ENCODE measurements at places on chromosomes 11 and 22.

- no peak for DNase-seq
These were observed 24.0 kb downstream of the ARFGAP3 start for GRCh38 chr22:42833104-42833503.

DNA sequence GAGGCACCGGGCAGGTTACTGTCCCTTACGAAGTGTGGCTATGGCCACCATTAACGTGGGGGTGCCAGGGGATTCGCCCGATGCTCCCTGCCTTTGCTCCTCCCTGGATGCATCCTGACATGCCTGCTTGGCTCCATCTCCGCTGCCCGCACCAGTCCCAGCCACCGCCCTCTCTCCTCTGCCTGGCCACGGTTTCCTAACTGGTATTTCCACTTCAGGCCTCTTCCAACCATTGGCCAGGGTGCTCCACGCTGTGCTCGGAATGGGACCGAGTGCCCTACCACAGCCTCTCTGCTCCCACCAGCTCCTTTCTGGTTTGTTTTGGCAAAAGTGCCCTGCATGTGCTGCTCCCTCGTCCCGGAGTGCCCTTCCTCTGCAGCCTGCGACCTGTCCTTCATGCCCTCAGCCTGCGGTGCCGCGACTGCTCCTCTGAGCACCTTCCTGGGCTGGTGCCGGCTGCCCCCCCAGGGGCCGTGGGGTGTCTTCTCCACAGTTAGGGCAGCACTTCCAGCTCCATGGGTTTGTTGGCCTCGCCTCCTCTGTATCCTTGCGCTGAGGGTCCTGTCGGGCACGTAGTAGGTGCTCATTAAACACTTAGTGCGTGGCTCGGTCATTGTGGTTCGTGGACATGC is 12.6 kb upstream of the GRAMD4 start:
- no peak for DNase-seq

DNA sequence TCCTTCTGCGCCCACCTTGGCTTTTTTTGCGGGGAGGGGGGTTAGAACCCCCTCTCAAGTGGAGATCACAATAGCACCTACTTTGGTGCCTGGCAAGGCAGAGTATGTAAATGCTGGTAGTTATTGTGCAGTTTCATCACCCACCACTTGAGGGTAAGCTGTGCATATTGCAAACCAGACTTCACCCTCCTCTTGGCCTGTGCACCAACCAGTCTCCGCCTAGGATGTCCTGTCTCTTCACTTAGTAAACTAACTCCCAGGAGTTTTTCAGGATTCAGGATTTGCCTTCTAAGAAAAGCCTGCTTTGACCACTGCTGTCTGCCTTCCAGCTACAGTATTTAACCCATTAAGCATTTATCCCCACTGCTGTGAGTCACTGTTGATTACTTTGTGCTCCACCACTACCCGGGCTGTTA is 2.0 kb upstream of the UBXN1 start:
- peak; percentile 47 for DNase-seq

- no peak for DNase-seq
These were observed 32.1 kb upstream of the SOX10 start for GRCh38 chr22:38016182-38017151.

- DNase-seq: peak; percentile 30
These were observed 5.0 kb downstream of the SCN2B start for GRCh38 chr11:118171269-118172062.

DNA sequence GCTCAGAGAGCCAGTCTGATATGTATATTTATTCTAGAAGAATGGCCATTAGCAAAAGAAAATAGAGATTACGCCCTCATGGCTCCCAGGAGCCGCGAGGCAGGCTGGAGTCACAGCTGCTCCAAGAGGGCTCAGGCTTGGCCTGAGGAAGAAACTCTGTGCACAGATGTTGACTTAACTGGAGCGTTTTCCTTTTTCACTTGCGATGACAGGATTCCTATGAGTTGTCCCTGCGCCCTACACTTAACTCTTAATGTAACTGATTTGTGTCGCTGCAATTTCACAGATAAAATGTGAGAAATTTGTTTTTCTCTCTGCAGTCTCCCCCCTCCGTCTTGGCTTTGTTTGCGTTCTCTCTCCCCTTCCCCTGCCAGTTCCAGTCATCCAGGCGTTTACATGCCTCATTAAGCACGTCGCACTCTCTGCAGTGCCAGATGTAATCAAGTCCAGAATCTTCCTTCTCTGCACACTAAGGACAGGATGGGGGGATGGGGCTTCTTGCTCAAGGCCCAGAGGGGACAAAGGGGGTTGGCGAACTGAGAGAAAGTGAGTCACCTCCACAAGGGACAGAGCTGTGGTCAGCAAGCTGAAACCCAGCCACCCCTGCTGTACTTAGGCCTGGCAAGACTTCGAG is 1060.1 kb downstream of the NTM start:
- DNase-seq: no peak

DNA sequence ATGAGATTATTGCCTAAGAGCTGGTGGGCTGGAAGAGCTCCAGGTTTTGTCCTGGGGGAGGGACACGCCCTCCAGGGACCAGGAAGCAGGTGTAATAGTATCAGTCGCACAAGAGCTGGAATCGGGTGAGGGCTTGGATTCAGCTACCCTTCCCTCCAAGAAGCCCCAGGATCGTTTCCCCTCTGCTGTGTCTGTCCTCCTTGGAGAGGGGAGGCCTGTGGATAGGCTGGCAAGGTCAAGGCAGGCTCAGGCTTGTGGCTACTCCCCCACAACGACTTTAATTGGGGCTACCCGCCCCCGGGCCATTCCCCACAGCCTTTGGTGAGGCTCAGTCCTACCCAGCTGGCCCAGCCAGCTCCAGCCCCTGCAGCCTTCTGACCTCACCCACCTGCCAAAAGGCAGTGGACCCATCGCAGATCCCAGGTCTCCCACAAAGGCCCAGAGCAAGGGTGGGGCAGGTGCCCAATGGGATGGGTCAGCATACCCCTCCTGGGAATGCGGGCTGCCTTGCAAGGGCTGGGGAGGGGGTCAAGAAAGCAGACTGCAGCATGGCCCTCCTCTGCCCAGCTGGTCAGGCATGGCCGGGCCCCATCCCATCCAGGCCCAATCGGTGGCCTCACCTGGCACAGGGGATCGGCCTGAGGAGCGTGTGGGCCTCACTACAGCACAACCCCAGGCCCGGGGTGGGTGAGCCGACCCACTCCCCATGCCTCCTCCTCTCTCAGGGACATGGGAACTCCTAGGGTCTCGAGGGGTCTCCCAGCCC is 1.0 kb downstream of the CTSD start:
- DNase-seq: no peak

DNA sequence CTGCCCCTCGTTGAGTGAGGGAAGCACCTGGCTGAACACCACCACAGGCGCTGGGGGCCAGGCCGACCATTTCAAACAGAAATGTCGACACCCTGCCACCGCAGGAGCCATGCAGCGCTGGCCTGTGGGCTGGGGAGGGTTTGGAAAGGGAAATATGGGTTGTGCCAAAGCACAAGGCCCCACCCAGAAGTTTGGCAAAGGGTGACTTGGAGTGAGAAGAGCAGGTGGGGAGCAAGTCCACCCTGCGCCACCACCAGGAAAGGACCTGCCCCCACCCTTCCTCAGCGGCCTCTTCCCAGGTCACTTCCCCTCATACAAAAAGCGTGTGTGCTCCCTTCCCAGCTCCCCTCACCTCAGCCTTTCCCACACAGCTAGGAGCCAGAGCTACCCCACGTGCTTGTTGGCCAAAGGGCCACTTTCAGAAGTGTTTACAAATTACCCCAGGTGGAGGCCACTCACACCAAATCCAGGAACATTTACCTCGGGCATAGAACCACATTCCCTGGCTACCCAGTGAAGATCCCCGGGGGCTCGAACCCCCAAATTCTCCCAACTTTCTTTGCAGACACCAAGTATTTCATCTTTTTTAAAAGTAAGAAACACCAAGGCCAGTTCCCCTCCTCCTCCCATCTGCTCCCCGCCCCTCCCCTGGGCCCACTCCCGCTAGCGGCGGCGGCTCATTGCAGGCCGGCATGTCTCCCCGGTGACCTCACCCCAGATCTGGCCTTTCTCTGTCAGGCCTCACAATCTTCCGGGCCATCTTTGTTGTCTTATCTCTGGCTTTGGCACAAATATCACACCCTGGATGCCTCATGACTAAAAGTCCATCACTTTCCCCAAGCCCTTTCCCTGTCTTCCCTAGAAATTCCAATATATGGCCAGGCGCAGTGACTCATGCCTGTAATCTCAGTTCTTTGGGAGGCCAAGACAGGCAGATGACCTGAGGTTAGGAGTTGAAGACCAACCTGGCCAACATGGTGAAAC is 20.5 kb upstream of the SCGB1A1 start:
- DNase-seq: no peak

- no peak for DNase-seq
These were observed 17.2 kb downstream of the SCGB1A1 start for GRCh38 chr11:62435846-62436660.

DNA sequence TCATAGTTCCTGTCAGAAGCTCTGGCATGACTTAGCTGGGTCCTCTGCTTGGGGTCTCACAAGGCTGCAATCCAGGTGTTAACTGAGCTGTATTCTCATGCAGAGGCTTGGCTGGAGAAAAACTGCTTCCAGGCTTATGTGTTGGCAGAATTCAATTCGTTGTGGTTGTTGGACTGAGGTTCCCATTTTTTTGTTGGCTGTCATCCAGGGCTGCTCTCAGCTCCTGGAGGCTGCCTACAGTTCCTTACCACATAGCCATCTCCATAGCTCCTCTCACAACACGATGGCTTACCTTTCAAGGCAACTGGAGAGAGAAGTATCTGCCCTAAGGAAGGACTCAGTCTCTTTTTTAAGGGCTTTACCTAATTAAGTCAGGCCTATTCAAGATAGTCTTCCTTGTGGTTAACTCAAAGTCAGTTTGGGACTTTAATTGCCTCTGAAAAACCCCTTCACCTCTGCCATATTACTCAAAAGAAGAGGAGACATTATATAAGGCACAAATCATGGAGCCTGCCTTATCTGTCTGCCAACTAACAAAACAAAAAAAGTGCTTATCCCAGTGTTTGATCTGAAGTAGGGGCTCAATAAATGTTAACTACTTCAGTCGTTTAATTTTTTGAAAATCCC is 35.2 kb downstream of the OR2AG2 start:
- no peak for DNase-seq

- no peak for DNase-seq
These were observed 64.8 kb downstream of the PRR5L start for GRCh38 chr11:36360826-36361415.

DNA sequence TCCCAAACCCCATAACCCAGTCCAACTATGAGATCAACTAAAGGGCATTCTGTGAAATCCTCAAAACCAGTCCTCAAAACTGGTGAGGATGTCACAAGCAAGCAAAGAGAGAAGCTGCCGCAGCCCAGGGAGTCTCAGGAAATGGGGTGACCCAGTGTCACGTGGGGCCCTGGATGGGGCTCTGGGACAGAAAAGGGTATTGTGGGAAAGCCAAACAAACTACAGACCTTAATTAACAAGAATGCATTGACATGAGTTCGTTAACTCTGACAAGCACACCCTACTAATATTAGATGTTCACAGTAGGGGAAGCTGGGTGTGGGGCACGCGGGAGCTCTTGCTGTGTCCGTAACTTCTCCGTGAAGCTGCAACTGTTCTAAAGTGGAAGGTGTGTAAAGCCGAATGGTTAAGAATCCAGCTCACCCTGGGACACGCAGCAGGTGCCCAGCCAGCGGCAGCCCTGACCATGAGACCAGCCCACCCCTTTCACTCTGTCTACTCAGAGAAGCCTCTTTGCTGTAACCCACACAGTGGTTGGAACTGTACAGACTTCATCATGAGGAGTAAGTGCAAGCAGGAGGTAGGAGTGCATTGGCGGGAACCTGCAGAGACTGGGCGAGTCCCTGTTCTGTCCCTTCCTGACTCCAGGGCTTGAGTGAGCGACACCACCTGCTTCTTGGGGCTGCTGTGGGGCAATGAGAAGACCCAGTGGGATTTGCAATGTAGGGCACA is 17.9 kb downstream of the LINC01488 start:
- DNase-seq: no peak

DNA sequence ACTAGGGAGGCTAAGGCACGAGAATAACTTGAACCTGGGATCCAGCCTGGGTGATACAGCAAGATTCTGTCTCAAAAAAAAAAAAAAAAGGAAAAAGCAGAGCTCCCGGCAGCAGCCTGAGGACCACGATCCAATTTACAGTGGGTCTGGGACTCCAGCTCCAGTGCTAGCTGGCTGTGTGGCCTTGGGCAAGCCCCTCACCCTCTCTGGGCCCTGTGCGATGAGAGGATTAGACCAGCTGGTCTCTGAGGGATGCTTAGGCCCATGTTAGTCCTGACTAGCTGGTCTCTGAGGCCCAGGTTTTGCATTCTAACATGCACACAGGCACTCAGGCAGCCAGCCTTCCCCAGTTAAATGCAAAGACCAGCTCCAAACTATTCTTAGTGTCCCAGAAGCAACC is 13.7 kb downstream of the CARD10 start:
- no peak for DNase-seq

DNA sequence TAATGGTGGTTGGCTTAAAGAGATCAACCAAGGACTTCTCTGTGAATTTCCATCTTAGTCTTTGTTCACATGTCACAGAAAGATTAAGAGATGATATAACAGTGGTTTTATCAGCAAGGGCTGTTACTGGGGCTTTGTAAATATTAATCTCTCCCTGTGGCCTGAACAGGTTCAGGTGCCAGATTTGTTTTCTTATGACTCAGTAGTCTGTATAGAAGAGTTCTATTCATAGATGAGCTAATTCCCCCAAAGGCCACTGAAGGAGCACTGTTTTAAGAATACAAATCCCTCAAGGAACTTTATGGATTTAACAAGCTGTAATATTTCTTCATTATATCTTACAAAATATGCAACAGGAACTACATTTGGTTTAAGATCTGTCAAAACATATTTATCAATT is 50.4 kb downstream of the TCP11L1 start:
- no peak for DNase-seq

DNA sequence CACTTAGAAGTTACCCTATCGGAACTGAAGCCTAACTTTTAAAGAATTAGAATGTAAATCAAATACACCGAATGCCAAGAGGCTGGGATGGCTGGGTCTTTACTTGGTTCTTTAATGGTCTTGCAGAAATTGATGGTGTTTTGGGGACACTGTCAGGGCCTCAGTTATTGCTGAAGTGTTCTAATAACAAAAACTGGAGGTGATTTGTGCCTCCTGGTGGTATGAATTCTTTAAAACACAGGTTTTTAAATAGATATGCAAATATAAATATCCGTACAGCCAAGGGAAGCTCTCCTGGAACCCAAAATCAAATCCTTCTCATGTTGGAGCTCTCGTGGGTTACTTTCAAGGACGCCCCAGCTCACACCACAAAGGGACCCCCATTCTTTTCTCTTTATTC is 19.3 kb upstream of the TMPRSS5 start:
- DNase-seq: no peak

DNA sequence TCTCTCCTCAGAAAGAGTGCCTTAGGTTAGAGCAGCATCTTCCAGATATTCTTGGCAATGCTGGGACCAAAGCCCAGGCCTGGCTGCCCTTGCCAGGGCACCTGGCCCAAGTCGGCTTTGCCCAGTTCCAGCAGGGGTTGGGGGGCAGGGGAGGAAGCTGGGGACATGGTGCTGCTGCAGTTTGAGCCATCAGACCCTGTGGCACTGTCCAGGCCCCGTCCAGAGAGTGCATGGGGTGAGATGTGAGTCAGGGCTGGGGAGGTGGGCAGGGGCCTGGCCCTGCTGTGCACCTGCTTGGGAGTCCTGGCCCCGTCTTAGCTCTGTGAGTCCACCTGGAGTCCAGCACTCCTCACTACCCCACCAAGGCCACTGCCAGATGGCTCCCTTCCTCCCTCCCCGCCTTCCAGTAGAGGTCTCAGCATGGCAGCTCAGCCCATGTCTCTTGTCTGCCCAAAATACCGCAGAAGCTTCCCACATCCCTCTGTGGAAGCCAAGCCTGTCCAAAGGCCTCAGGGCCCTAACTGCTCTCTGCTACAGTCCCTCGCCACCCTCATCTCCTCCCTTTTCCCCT is 16.6 kb downstream of the DERL3 start:
- DNase-seq: no peak

GRCh38 chr11:45502226-45502545 is 163.2 kb downstream of the CHST1 start:
- DNase-seq: no peak

Measured in NCI-H1694 (cell line).